ENCODE measurements at places on chromosomes 12 and 14. TPM values are rescaled to one million over a fixed set of nuclear protein-coding genes. Genes with fewer than 3 reads are reported as not detected.

- peak; percentile 79 for DNase-seq
These were observed 159.8 kb upstream of the DAAM1 start for GRCh38 chr14:59028476-59029202.

- DNase-seq = no peak
These were observed 23.6 kb downstream of the SAMD4A start for GRCh38 chr14:54590481-54590880.

DNA sequence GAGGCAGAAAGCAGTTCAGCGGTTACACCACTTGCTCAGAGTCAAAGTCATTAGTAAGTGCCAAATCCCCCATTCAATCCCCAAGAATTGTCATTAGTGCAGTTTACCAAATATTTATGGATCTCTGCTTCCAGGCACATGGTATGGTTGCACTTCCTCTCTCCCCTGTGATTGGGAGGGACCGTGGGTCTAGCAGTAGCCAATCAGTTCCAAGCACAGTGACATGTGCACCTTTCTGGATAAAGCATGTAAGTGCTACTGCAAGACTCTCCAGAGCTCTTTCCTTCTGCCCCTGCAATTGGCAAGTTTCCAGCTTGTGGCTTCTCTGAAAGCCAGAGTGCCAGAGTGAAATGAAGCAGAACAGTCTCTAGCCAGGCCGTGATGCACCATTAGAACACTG, 85.3 kb upstream of the FLRT2 start:
- no peak for DNase-seq

- DNase-seq = no peak
These were observed at the start of gene C14orf39 for GRCh38 chr14:60485598-60486251. TSS of gene C14orf39 (minus strand) at chr14:60486063. CDS start at chr14:60485078, 985 bp downstream.

Gene TAS2R19
- 2.5 TPM for polyA plus RNA-seq

All from renal cortex interstitium (tissue), 15 donors.